ENCODE measurements at places on chromosomes 4 and X.

DNA sequence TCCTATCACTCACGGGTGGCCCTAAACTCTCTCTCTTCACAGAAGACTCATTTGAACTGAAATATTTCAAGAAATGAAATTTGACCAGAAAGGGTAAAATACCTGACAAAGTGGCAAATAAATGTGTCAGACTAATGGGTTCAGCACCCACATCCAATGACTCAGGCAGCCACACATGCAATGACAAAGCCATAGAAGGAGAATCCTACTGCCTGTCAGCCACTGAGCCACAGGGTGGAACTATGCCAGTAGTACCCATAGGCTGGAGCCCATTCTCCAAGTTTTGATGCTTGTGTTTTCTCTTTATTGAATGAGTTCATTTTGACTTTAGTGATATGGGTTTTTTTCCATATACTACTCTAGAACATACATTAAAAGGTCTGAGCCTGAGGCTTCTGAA is 179.0 kb downstream of the BEND2 start:
- DNase-seq: no peak

- no peak for DNase-seq
These were observed 139.6 kb upstream of the PTCHD1 start for GRCh38 chrX:23194885-23195554.

GRCh38 chr4:28835501-28835900 is 1884.7 kb upstream of the PCDH7 start:
- DNase-seq: no peak

- no peak for DNase-seq
These were observed 43.6 kb downstream of the TSC22D3 start for GRCh38 chrX:107731831-107732502.

DNA sequence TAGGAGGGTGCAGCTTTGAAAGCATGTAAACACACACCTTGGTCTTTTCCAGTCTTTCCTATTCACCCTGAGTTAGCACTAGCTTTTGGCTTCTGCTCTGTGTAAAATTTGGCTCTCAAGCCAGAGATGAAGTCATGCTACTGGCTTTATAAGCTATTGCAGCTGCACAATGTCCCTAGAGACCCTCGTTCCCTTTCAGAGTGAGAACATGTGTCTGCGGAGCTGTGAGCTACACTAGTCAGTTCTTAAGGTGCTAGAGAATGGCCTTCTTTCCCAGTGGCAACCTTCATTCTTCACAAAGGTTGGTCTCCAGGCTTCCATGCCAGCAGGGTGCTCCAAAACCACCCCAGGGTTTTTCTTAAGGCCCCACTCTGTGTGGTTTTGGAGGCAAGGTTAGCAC is 199.1 kb downstream of the SPATA18 start:
- no peak for DNase-seq

DNA sequence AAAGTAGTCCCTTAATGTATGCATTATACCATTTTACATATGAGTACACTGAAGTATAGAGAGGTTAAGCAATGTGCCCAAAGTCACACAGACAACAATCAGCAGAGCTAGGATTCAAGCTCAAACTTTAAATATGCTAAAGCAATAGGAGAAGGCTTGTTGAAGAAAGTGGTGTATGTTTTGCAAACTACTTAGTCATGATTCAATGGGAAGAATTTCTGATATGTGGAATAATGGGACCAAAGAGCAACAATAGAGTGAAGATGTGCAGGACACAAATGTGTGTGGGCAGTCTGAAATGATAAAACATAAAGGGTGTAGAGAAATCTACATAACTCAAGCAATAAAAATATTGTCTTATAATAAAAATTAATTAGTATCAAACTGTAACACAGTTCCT is 109.0 kb upstream of the ARSJ start:
- no peak for DNase-seq

GRCh38 chr4:158036998-158037397 is 135.8 kb downstream of the GASK1B start:
- no peak for DNase-seq

- no peak for DNase-seq
These were observed 57.3 kb upstream of the BCOR start for GRCh38 chrX:40154853-40155588.

GRCh38 chr4:168119890-168120289 is 27.6 kb downstream of the ANXA10 start:
- no peak for DNase-seq

GRCh38 chrX:118062817-118063615 is 53.6 kb downstream of the KLHL13 start:
- DNase-seq: no peak

- DNase-seq: no peak
These were observed 107.4 kb downstream of the HNRNPD start for GRCh38 chr4:82266345-82266744.

DNA sequence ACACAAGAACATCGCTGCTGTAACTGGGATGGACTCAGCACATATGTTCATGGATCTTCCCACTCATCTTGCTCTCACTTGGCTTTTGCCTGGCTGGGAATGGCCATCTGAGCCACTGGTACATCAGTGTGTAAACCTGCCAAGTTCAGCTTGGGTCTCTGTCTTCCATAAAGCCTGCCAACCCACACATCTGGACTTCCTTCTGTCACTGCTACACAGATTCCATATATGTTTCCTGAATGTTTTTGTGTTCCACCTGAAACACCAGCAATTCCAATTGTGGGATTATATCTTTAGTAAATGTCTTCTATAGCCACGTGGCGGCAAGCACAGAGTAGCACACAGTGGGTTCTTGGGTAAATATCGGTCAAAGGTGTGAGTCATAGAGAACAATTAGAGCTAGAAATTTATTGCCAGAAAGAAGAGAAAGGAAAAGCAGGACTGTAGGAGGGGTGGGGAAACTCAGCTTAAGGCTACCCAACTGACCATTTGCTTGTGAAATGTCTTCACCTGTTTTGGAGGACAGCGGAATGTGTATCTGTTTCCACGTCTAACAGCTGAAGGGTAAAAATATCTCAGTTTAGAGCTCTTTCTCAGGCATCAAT is 125.9 kb downstream of the MFAP3L start:
- no peak for DNase-seq

DNA sequence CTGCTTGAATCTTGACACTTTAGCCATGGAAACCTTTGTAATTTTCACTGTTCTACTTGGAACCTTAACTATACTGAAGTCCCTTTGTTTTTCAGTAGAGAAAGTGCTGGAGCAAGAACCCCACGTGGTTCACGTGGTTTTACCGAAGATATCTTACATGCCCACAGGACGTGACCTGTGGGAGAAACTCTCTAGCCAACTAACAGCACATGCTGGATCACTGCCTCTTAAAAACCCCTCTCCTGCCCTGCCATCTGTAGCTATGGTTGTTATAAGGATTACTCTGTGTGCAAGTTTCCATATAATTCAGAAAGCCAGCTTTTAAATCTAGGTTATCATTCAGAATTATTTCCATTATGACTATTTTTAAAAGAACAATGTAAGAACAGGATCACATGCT is 30.2 kb downstream of the SPANXD start:
- no peak for DNase-seq

- DNase-seq: no peak
These were observed 28.6 kb downstream of the CBR4 start for GRCh38 chr4:168981460-168981859.

- DNase-seq: no peak
These were observed 72.8 kb upstream of the INTU start for GRCh38 chr4:127559981-127560380.

- no peak for DNase-seq
These were observed 27.9 kb upstream of the GABRA2 start for GRCh38 chr4:46417848-46418247.

GRCh38 chr4:155587766-155588165 is 78.9 kb upstream of the GUCY1A1 start:
- DNase-seq: no peak

- no peak for DNase-seq
These were observed 99.5 kb downstream of the PPP2R2C start for GRCh38 chr4:6372649-6373525.

DNA sequence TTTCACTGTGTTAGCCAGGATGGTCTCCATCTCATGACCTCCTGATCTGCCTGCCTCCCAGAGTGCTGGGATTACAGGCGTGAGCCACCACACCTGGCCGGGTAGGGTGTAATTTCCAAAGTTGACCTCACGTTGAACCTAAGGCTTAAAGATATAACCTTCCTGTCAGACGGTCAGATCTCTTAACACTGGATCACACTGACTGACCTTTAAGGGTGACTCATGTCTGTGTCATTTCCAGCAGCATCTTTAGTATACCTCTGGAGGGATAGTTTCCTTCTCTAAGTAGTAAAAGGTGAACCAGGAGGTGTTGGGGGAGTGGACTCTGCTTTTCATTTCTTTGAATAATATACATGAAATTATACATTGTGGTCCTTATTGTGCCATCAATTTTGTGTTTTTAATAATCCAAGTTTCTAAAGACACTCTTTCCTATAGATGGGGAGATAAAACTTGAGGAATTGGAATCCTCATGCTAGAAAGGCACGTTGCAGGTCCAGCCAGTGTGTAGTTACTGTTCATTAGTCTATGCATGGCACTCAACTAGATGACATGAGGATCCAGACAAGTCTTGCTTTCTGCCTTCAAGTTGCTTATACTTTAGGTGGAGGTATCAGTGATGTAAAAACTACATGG is 45.7 kb downstream of the ARHGAP10 start:
- no peak for DNase-seq

GRCh38 chr4:21290562-21290961 is 590.3 kb downstream of the PACRGL start:
- DNase-seq: no peak

GRCh38 chrX:13432414-13433297 is 112.8 kb upstream of the ATXN3L start:
- no peak for DNase-seq

DNA sequence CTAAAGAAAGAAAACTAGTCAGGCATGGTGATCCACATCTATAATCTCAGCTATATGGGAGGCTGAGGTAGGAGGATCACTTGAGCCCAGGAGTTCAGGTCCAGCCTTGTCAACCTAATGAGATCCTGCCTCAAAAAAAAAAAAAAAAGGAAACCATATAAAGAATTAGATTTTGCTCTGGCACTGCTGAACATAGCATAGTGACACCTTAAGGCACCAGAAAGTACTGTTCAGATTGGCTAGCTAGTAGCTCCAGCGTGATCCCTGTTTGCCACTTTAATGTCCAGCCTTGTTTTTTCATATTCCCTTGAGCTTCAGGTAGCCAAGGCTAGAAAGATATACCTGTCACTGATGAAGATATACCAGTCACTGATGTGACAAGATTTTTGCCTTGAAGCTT is 34.1 kb downstream of the EXOC1 start:
- no peak for DNase-seq

DNA sequence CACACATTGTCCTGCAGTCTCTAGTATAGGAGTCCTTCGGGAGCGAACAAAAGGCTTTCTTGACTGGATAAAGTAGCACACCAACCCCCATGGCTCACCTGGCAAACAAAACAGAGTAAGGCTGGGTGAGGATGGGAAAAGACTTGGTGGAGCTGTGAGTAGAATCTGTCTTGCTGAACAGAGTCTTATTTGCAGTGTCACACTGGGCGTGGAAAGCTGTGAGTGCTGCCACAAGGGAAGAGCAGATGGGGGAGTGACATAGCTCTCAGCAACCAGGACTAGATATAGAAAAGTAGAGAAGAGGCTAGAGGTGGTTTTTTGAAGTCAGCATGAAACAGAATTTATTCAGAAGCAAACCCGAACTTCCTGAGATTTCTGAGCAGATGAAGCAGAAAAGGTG is 137.2 kb upstream of the ESX1 start:
- DNase-seq: no peak

DNA sequence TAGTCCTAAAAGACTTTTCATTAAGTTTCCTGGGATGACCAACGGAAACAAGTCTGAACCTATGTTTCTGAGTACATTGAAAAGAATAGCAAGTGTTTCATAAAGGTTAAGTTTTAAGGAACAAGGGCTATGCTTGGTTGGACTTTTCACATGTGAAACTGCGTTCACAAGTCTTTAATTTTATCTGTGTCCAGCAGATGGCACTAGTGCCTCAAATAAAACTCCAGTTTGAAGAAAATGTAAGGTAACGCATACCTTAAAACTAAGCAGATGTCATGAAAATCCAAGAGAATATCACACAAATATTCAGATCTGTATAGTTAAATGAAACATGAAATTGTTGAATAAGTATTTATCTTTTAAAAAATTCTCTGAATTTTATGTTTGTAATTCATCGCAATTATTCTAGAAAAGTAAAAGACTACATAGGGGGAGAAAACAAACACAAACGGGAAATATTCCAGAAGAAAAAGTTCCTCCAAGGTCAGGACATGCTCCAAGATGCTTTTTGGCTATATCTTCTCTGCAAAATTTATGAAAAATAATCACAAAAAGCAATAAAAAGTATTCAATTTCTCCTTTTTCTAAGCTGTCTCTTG is 89.6 kb upstream of the MAD2L1 start:
- DNase-seq: no peak

GRCh38 chr4:17854036-17854435 is 43.3 kb downstream of the NCAPG start:
- DNase-seq: no peak

DNA sequence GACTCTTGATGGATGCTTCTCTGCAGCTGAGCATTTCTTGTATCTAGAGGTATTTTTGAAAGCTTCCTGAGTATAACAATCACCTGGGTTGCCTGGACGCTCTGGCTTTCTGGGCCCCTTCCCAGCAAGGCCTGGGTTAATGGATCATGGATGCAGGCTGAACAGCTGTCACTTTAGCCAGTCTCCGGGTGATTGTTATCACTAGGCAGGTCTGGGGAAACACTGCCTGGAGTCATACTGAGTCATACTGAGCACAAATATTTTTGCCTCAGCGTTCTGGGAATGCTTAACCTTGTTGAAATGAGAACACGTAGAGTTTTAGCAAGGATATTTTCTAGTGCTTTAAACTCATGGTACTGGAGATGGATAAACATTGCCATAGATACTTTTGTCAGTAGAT is 102.6 kb downstream of the PHEX start:
- no peak for DNase-seq

DNA sequence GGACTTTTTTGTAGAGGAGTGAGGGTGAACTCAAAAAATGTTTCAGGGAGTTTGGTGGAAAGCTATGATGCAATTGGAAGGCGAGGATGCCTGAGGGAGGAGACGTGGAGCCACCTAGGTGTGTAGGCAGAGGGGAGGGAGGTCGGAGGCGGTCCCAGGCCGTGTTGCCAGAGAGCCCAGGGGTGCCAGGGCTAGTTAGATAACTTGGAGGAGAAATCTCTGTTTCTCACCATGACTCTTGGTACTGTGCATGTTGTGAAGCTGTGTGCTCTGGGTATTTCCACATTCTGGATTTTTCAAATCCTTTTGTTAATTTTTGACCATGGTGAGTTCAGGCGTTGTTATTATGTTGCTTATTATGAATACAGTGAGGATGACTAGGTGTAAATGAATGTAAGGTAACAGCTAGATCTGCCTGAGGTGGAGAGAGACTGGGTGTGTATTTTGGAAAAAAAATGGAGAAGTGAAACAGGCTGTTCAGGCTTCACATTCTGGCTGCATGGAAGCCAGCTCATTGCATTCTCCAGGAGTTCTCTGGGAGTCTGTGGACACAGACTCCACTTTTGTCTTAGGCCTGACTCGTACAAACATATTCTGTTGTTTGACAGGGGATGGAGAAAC is 4.5 kb downstream of the RAB9A start:
- no peak for DNase-seq

- no peak for DNase-seq
These were observed 509.1 kb upstream of the FAT1 start for GRCh38 chr4:187232796-187233195.

- DNase-seq: no peak
These were observed 145.4 kb upstream of the CPEB2 start for GRCh38 chr4:14856934-14857235.

Measured in stimulated activated CD4-positive, alpha-beta T cell treated with anti-CD3 and anti-CD28 coated beads, Interleukin-1b, Interleukin-23, amount 100 ng/mL, for 24 hours (primary cell).